ENCODE measurements at places on chromosomes 7 and 10.
A peak's percentile ranks its signal among the peaks of the same experiment; 100 is the strongest.

DNA sequence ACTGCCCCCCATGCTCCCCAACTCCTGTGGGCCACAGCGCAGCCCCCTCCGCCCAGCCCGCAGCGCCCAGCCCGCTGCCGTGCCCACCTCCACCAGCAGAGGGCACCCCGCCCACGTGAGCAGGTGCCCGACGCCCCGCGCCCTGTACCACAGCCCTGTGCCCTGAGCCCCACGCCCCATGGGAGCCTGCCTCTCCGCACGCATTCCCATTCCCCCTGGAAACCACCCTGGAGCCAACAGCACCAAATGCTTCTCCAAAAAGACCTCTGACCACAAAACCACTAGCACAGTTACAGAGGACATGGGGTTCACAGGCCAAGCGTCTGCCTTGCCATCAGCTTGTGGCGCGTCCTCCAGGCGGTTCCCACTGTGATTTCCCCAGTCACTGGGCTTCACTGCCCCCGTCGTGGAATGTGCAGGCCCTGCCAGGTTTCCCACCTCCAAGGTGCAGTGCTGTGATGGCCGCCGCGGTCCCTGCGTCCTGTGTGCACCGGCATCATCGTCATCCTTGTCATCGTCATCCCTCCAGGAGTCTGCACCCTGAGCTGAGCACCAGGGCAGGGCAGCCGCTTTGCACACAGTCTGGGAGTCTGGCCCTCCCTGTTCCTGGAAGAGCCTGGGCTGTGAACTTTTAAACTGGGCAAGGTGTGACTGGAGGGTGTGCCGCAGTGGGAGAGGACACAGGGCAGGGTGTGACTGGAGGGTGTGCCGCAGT lies 61.7 kb downstream of the PWWP2B start:
- peak; percentile 69 for DNase-seq

GRCh38 chr7:38881947-38882684 lies 26.9 kb downstream of the VPS41 start:
- DNase-seq: peak; percentile 8

- DNase-seq: no peak
Measured at GRCh38 chr10:86289577-86289868, 77.1 kb downstream of the GRID1 start.

GRCh38 chr10:29007748-29008610 lies 280.9 kb upstream of the LYZL1 start:
- DNase-seq: no peak
